ENCODE measurements at places on chromosomes 11 and 22. TPM values are rescaled to one million over a fixed set of nuclear protein-coding genes. Genes with fewer than 3 reads are reported as not detected.

Gene LMO1
- not detected for total RNA-seq

Gene TNNI2
- 0.55 TPM for total RNA-seq

Gene AAMDC
- 2.6 TPM for total RNA-seq

Gene C11orf87
- total RNA-seq = not detected

Gene MIAT
- total RNA-seq = 16.9 TPM

Gene PIH1D2
- 0.74 TPM for total RNA-seq

Gene PGAP2
- total RNA-seq = 40.1 TPM

Gene AP2A2
- 37.8 TPM for total RNA-seq

Gene RFPL1
- not detected for total RNA-seq

Gene SIRT3
- total RNA-seq = 16.0 TPM

Gene HEPHL1
- not detected for total RNA-seq
